IMR-90 (cell line): ENCODE measurements at places on chromosomes 13 and 19. TPM values are rescaled to one million over a fixed set of nuclear protein-coding genes. Genes with fewer than 3 reads are reported as not detected.

GRCh38 chr13:41282129-41282571 is 18.8 kb upstream of the MTRF1 start:
- DNase-seq = no peak

DNA sequence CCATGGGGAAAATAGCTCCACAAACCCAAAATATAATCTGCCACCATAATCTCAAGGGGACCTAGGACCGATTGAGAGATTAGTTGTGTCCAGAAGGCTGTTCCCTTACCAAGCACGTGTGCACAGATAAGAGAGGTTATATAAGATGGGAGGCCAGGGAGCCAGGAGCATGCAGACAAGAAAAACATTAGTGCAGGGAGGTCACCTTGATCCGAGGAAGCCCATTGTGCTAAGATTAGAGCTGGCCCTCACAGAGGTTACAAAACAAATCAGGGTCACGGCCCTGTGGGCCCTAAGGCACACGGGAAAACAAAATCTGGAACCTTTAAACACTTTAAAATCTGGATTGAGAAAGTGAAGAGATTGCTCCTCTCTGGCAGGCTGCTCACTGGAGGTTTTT is 37.7 kb downstream of the RGCC start:
- no peak for DNase-seq

DNA sequence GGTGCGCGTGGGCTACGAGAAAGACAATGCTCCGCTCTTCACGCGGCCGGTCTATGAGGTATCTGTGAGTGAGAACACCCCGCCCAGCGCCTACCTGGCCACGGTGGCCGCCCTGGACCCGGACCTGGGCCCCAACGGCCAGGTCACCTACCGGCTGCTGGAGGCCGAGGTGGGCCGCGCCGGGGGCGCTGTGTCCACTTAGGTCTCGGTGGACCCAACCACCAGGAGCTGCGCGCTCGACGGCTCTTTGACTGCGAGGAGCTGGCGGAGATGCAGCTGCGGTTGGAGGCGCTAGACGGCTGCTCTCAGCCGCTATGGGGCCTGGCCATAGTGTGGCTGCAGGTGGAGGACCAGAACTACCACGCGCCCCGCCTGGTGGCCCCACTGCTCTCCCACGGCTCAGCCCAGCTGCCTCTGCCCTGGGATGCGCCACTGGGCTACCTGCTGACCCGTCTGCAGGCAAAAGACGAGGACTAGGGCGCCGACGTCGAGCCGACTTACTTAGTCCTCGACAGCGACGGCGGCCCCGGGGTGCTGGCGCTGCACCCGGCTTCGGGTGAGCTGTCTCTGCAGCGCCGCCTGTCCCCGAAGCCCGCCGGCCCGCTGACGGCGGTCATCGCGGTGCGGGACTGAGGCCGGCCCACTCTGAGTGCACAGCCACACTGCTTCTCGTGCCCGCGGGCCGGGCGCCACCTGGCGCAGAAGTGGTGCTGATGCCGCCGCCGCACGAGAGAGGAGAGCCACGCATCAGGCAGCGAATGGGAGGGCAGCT is 173.0 kb downstream of the OLFM4 start:
- no peak for DNase-seq

DNA sequence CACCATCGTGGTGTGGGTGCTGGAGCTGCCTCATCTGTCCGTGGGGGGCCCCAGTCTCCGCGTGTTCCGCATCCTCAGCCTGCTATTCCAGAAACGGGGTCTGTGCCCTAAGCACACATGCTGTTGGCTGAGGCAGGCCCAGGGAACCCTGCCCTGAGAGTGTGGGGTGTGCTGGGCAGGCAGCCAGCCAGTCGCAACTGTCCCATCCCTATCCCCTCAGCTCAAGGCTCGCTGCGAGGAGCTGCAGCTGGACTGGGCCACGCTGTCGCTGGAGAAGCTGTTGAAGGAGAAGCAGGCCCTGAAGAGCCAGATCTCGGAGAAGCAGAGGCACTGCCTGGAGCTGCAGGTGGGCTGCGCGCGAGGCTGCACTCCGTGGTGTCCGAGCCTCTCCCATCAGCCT is 21.9 kb downstream of the PLEKHJ1 start:
- no peak for DNase-seq

DNA sequence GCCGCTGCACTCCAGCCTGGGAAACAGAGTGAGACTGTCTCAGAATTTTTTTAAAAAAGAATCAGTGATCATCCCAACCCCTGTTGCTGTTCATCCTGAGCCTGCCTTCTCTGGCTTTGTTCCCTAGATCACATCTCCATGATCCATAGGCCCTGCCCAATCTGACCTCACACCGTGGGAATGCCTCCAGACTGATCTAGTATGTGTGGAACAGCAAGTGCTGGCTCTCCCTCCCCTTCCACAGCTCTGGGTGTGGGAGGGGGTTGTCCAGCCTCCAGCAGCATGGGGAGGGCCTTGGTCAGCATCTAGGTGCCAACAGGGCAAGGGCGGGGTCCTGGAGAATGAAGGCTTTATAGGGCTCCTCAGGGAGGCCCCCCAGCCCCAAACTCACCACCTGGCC is at the start of gene KLK2:
Gene KLK2 (plus strand): TSS at position 384 of the 400 bp plus-strand sequence. CDS start 35 bp downstream, outside the sequence.
- DNase-seq = no peak

- DNase-seq = no peak
These were observed 3.3 kb downstream of the GPR18 start for GRCh38 chr13:99254830-99255229.

DNA sequence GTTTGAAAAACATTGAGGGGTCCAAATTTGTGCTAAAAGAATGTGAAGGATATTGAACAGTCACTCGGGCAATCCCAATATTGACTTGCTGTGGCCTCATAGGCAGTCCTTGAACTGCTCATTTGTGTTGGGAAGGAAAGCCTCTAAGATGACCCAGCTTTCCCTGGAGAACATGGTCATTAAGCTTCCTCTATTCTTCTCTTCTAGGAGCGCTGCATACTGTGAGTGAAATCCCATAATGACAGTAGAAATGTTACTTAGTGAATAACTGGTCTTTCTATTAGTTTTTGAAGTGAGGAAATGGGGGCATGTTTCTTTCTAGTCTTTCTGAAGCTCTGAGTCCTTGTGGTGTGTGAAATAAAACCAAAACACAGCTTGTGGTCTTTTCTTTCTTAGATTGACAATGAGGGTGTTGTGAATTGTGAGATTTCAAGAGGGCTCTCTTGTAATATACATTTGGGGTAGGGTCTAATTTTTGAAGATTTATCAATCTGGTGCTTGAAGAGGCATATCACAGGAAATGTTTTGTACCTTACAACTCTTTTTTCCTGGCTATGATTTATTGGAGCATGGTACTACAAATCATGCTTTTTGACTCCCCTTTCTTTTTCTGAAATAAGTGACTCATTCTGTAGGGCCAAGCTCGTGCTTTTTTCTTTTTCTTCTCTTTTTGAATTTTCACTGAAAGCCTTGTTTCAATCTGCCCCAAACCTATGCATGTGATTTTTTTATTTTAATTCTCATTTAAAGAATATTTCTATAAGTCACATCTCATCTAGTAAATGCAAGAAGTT is 250.8 kb downstream of the OXGR1 start:
- no peak for DNase-seq

- peak; percentile 81 for DNase-seq
These were observed 13.9 kb downstream of the APLP1 start for GRCh38 chr19:35882114-35882832.

DNA sequence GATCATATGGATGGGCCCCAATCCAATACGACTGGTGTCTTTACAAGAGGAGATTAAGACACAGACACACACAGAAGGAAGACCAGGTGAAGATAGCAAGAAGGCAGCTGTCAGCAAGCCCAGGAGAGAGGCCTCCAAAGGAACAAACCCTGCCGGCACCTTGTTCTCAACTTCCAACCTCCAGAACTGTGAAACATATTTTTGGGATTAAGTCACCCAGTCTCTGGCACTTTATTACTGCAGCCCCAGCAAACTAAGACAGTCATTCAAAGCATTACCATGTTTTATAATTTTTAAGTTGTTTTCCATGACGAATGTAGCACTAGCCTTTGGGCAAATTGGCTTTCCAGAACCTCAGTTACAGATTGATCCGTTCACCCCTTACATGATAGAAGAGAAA is 11.3 kb downstream of the STARD13 start:
- no peak for DNase-seq

DNA sequence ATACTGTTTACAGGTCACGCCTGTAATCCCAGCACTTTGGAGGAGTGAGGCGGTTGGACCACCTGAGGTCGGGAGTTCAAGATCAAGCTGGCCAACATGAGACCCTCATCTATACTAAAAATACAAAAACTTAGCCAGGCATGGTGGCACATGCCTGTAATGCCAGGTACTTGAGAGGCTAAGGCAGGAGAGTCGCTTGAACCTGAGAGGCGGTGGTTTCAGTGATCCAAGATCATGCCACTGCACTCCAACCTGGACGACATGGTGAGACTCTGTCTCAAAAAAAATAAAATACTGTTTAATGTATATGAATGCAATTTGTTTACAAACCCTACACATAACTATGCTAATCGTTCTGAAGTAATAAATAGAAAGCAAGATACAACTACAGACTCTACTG is 102.4 kb downstream of the ZNF486 start:
- DNase-seq = no peak

GRCh38 chr13:50078231-50078894 is 63.1 kb downstream of the KCNRG start:
- DNase-seq = no peak

GRCh38 chr19:31513841-31514240 is 164.6 kb upstream of the TSHZ3 start:
- DNase-seq = no peak

GRCh38 chr13:110232756-110233155 is 74.2 kb downstream of the COL4A1 start:
- DNase-seq = no peak

DNA sequence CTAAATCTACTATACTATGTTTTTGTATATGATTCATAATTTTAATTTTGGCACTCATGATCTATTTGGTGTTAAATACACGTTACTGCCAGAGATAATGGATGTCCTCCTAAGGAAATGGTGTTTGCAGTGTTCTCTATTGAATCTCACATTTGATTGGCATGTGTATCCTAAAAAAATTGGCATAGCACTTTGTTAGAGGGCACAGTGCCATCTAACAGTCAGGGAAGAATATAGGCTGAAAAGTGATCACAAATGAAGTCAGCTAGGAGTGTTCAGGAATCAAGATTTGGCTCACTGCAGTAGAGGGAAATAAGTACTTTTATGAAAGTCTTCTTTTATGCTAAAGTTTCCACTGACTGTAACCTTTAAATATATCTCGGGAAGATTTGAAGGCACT is 624.6 kb downstream of the GPC6 start:
- no peak for DNase-seq

GRCh38 chr13:41851351-41851750 is 109.6 kb downstream of the VWA8 start:
- DNase-seq = no peak

DNA sequence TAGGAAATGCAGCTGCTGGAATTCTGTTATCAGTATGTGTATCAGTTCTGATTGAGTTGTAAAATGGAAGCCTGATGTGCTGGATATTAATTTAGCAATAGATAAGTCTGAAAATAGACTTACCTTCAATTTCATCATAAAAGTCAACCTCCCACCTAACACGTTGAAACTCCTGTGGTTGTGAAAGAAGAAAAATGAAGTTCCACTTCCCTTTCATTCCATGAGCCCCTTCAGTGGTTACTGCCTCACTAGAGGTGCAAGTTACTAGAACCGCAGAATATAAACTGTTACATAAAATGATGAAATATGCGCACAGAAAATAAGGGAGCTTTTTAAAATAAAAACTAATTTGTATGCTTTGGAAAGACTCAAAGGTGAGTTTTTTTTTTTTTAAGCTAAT is 249.2 kb downstream of the SHISA2 start:
- no peak for DNase-seq

CATSPERD gene
- total RNA-seq = not detected in 2 replicates

LTBP4 gene
- 4.4 and 14.7 TPM in 2 replicates for total RNA-seq

GATAD2A gene
- total RNA-seq = 23.5 and 32.8 TPM in 2 replicates

ZNF558 gene
- total RNA-seq = 16.7 and 21.0 TPM in 2 replicates

CNN2 gene
- total RNA-seq = 270 and 272 TPM in 2 replicates

KIR3DL1 gene
- not detected in 2 replicates for total RNA-seq

ZFP28 gene
- total RNA-seq = 6.4 and 6.5 TPM in 2 replicates

FXYD1 gene
- 0.18 TPM in 1 of 2 replicates, not detected in the other for total RNA-seq

YJEFN3 gene
- total RNA-seq = 0.56 and 0.72 TPM in 2 replicates
